ENCODE measurements at places on chromosomes 6 and 20. TPM values are rescaled to one million over a fixed set of nuclear protein-coding genes. Genes with fewer than 3 reads are reported as not detected.

Gene PSORS1C2
- total RNA-seq = not detected

Gene TP53INP2
- total RNA-seq = 2.4 TPM

Gene SAMD10
- total RNA-seq = 0.65 TPM

Gene SIRPA
- total RNA-seq = 2.1 TPM

Gene TMEM170B
- 0.22 TPM for total RNA-seq

Gene TBPL1
- total RNA-seq = 11.0 TPM

Gene HLA-DMA
- 3.1 TPM for total RNA-seq

Gene HSD17B8
- total RNA-seq = 5.9 TPM

Gene FAM209A
- 0.33 TPM for total RNA-seq

Gene MYH7B
- 0.39 TPM for total RNA-seq

Gene GLO1
- 56.1 TPM for total RNA-seq

Gene XRN2
- 74.2 TPM for total RNA-seq

Gene RBM24
- total RNA-seq = 0.11 TPM

Gene SLC29A1
- 0.39 TPM for total RNA-seq

Gene DOK5
- 3.1 TPM for total RNA-seq

Gene HS3ST5
- total RNA-seq = not detected

Gene RIMS1
- not detected for total RNA-seq

Gene BANF2
- not detected for total RNA-seq

Gene C20orf202
- total RNA-seq = under 0.01 TPM

Gene MACROD2
- total RNA-seq = 0.65 TPM

Gene LPA
- not detected for total RNA-seq

Gene GJA10
- total RNA-seq = not detected

Gene CCM2L
- total RNA-seq = not detected

Gene FILIP1
- under 0.01 TPM for total RNA-seq

Gene SPDEF
- total RNA-seq = not detected

Gene C6orf132
- total RNA-seq = 19.8 TPM

Gene FOXS1
- not detected for total RNA-seq

Gene ACSS1
- total RNA-seq = 4.7 TPM

Gene SLC17A4
- total RNA-seq = not detected

Gene AIF1
- not detected for total RNA-seq

Gene APOBEC2
- total RNA-seq = not detected

Gene E2F1
- total RNA-seq = 4.7 TPM

Gene ZKSCAN8
- 18.8 TPM for total RNA-seq

Gene GRIK2
- 1.2 TPM for total RNA-seq

Gene SLC22A16
- not detected for total RNA-seq

Gene SDC4
- total RNA-seq = 382 TPM

Gene OPN5
- not detected for total RNA-seq

Gene PPIL4
- total RNA-seq = 22.4 TPM

Gene KATNA1
- total RNA-seq = 16.5 TPM

Gene FKBP1A
- total RNA-seq = 119 TPM

Gene HLA-G
- total RNA-seq = 1.8 TPM

Gene POLR1H
- 21.6 TPM for total RNA-seq

Gene RUNX2
- 1.6 TPM for total RNA-seq

Gene TCFL5
- total RNA-seq = 9.0 TPM

Gene LY6G6F
- not detected for total RNA-seq

Gene EIF6
- total RNA-seq = 163 TPM

Gene SLC52A3
- 0.11 TPM for total RNA-seq

Gene SLC22A2
- total RNA-seq = 0.11 TPM

Gene XKR7
- under 0.01 TPM for total RNA-seq

Gene RBPJL
- not detected for total RNA-seq

Gene MOG
- total RNA-seq = not detected

Gene JAG1
- 2.4 TPM for total RNA-seq

Gene HSPA12B
- 0.22 TPM for total RNA-seq

Gene KLC4
- total RNA-seq = 41.2 TPM

Gene LGSN
- not detected for total RNA-seq

Gene TRIM15
- total RNA-seq = not detected

Gene TDRD6
- under 0.01 TPM for total RNA-seq

Gene SPTLC3
- total RNA-seq = 18.5 TPM

Gene PHIP
- total RNA-seq = 26.7 TPM

All from placental epithelial cell (primary cell).